Breast epithelium (tissue), 4 donors: ENCODE measurements at places on chromosomes 12 and 14. TPM values are rescaled to one million over a fixed set of nuclear protein-coding genes. Genes with fewer than 3 reads are reported as not detected.

Gene GCH1
- total RNA-seq = 3.4 TPM

Gene CLEC6A
- not detected for total RNA-seq

Gene OAS2
- 7.9 TPM for total RNA-seq

Gene RHEBL1
- total RNA-seq = 0.59 TPM

Gene ACVRL1
- 24.7 TPM for total RNA-seq

Gene PDE3A
- 11.5 TPM for total RNA-seq
